Stimulated activated CD4-positive, alpha-beta T cell treated with anti-CD3 and anti-CD28 coated beads, Interleukin-2, amount 100 ng/mL, for 24 hours (primary cell): ENCODE measurements at places on chromosomes 2 and 18.

DNA sequence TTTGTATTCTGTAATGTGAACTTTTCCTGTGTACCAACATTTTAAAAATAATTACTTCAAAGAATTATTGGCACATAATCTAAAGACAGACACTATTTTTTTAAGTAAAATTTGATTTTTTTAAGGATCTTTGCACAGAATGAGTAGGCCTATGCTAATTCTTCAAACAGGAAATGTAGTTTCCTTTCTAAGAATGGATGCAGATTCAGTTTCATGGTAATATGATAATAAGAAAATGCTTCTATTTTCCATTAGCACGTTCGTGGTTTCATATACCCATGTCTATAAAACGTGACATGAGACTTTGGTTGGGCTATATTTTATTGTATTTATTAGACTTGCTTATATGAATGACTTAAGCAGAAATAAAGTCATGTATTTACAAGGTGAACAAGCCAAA lies 191.8 kb upstream of the RBBP8 start:
- DNase-seq = no peak

GRCh38 chr2:31483246-31483645 lies 68.7 kb upstream of the XDH start:
- no peak for DNase-seq

GRCh38 chr18:74836296-74837139 lies 238.8 kb downstream of the ZNF407 start:
- DNase-seq = no peak

GRCh38 chr2:230205721-230206120 lies 14.1 kb downstream of the SP110 start:
- DNase-seq = no peak

GRCh38 chr2:37892436-37893114 lies 32.5 kb upstream of the RMDN2 start:
- no peak for DNase-seq

- DNase-seq = no peak
These were observed 104.0 kb downstream of the SMAD2 start for GRCh38 chr18:47826157-47827074.

DNA sequence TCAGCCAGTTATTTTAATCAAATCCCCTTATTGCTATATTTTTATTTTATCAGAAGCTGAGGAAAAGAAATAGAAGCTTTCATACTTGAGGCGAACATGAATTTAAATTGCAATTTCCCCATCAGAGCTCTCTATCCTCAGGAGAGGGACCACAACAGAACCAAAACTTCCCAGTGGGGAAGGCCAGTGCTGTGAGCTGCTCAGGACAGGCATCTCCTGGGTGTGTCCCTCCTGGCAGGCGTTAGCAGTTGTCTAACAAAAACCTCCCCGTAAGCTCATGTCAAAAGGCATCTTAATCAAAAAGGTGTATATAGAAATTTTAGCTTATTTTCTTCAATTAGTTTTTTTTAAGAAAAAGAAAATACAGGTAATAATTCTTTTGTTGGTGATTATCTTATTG lies 93.0 kb downstream of the PID1 start:
- no peak for DNase-seq

- DNase-seq = no peak
These were observed 596.9 kb downstream of the DCC start for GRCh38 chr18:52936931-52937330.

GRCh38 chr2:182377467-182377866 lies 49.4 kb downstream of the PDE1A start:
- no peak for DNase-seq

- DNase-seq = no peak
These were observed at the start of gene TMEM37 for GRCh38 chr2:119431155-119431975. TSS of gene TMEM37 (plus strand) at chr2:119431854. CDS start at chr2:119431904, 50 bp downstream.

- no peak for DNase-seq
These were observed 6.8 kb downstream of the AGXT start for GRCh38 chr2:240875228-240876034.

- no peak for DNase-seq
These were observed 71.2 kb upstream of the STPG4 start for GRCh38 chr2:47226132-47226922.

DNA sequence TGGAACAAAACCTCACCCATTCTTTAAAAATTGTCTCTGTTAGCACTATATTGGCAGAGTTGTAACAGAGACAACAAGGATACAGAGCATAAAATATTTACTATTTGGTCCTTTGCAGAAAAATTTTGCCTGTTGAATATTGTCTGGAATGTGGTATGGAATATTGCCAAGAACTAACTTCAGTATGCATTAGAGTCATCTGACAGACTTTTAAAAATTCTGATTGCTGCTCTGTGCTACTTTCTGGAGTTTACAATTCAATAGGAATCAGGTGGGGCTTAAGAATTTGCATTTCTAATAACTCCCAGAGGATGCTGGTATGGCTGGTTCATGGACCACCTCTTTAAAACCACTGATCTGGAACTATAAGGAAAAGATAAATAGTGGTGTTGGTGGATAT lies 32.8 kb upstream of the NYAP2 start:
- no peak for DNase-seq

- DNase-seq = no peak
These were observed 938.1 kb downstream of the CPS1 start for GRCh38 chr2:211494536-211494935.

DNA sequence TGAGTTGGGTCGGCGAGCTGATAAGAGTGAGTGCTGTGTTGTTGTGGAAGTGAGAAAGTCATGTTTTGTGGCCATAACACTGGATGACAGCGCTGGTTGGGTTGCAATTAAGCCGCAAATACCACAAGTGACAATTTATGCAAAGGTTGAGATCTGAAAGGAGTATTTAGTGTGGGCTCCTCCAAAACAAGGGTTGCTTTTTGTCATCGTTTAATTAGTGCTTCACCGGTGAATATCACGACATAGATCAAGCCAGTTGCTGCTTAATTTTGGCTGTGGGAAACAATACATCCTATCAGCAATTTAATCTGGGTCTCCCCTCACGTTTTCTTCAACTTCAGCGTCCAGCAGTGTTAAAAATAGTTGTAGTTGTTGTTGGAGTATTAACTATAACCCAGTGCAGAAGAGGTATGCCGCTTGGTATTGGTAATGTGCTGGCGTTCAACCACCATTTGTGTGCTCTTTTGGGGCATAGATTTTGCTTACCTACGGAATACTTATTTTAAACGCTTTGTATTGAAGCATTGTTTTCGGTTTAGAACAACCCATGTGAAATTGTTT lies 662 bp downstream of the ACVR2A start:
- DNase-seq = peak; percentile 41

GRCh38 chr2:241315879-241316631 lies at the start of gene SEPTIN2:
TSS of gene SEPTIN2 (plus strand) at chr2:241315925. CDS start at chr2:241324233, 8,308 bp downstream.
- peak; percentile 79 for DNase-seq

DNA sequence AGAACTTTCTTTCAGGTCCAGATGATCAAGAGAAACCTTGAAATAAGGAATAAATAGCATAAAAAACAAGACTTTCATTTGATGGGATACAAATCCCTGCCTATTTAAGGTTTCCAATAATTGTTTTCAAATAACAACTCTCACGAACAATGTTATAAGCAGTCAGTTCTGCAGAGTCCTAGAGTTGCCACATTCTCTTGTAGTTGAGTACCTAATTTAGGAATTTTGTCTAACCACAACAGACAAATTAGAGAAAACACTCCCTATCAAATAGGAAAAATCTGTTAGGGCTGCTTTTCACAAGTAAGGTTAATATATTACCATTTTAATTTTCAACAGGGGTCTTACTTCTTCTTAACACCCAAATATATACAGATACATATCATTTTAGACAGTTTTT lies 130.1 kb upstream of the CDH20 start:
- no peak for DNase-seq

DNA sequence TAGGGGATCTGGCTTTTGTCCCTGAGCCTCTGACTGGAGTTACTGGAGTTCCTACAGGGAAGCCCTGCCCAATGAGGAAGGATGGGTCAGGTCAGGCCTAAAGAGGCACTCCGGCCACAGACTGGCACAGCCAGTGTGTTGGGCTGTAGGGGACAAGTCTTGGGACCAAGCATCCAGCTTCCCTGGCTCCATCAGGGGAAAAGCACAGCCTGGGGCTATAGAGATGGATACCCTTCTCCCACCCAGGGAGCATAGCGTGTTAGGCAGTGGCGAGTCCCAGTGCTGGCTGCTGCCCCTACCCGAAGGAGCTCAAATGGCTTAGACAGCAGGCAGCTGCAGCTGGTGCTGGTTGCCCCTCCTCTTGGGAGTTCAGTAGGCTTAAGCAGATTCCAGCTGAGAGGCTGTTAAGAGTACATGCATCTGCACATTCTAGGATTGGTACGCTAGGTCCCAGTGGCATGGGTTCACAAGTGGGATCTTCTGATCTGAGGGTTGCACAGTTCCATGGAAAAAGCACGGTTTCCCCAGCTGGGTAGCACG lies 111.4 kb downstream of the DCDC2C start:
- no peak for DNase-seq

DNA sequence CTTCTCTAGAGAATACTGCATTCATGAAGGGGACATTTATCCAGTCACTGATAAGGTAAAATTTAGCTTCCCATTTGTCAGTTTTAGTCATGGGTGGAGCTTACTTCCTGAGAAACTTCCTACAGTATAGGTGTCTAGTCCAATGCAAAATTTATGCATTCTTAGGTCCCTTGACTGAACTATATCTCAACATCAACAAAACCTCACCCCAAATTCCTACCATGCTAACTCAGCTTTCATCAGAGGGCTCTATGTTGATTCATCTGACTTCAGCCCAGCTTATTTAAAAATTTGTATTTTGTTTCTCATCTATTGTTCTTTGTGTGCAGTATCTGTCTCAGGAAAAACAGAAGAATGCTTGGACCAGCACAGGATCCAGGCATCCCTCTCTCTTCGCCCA lies 296.4 kb upstream of the ACVR2A start:
- DNase-seq = no peak

- no peak for DNase-seq
These were observed 9.4 kb upstream of the RAPGEF4 start for GRCh38 chr2:172726172-172726735.

- no peak for DNase-seq
These were observed 121.0 kb downstream of the SPOPL start for GRCh38 chr2:138622613-138623012.

DNA sequence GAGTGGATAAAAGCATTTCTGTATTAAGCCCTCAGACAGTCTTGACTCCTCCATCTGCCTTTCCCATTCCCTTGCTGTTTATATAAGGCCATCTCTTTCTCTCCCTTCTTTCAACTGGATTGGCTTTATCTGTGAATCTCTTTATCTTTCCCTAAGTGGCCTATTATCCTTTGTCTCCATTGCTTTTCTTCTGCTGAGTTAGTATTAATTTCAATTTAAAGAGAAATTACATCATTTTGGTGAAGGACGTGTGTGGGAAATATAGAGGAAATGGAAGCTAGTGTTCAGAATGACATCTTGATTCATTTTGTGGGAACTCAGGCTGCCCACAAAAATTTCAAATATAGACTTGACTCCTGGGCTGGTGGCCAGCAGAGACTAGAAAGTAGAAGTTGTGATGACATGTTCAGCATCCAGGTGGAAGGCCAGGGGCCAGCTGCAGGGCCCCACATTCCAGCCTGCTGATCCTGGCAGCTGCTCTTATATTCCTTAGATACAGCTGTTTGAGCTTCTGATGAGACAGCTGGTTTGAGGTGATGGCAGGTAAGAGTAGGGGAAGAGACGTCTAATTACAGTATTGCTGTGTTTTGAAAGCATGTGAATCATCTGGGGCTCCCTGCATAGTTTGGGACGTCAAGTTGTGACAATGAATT lies 52.3 kb downstream of the DIS3L2 start:
- DNase-seq = no peak

GRCh38 chr2:4973354-4973753 lies 718.8 kb upstream of the SOX11 start:
- DNase-seq = no peak

DNA sequence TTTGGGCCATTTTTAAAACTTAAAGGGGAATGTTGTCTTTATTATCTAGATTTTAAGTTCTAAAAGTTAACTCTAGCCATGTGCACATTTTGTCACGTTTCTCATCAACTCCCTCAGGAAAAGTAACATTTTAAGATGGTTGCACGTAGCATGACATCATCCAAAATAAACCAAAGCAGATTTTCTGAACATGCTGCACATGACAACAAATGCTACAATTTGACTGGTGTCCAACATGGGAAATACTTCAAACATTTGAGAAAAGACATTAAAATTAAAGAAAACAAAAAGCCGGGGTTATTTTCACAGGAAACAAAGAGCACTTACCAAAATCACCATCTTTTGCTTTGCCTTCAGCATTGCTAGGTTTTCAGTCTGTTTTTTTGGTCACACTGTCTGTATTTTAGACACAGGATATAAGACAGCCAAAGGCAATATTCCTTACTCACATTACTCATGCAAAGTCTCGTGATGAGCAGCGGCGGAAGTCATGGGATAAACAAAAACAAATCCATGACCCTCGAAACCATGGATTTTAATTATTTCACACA lies 51.3 kb upstream of the RND3 start:
- DNase-seq = no peak

- DNase-seq = peak; percentile 78
These were observed 86.8 kb upstream of the DNER start for GRCh38 chr2:229800997-229801754.

- no peak for DNase-seq
These were observed 40.3 kb downstream of the CYB5A start for GRCh38 chr18:74251297-74252038.

- DNase-seq = no peak
These were observed 36.5 kb downstream of the CAB39 start for GRCh38 chr2:230749111-230749510.

- DNase-seq = no peak
These were observed 18.1 kb upstream of the GCFC2 start for GRCh38 chr2:75728614-75729419.

DNA sequence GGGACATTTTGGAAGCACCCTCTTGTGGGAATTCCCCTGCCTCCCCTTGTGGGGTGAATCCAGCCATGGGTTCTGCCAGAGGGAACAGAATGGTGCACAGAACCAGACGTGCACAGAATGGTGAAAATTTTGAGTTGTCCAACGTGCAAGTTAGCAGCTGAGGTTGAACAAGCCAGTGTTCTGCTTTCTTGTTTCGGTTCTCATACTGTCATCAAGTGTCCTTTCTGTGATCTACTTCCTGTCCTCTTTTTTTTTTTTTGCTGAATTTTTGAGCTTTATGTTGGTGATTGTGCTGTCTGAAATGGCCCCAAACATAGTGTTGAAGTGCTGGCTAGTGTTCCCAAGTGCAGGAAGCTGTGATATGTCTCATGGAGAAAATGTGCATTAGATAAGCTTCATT lies 21.5 kb upstream of the REEP1 start:
- DNase-seq = no peak

- DNase-seq = no peak
These were observed 37.3 kb downstream of the CFAP36 start for GRCh38 chr2:55556809-55557208.

DNA sequence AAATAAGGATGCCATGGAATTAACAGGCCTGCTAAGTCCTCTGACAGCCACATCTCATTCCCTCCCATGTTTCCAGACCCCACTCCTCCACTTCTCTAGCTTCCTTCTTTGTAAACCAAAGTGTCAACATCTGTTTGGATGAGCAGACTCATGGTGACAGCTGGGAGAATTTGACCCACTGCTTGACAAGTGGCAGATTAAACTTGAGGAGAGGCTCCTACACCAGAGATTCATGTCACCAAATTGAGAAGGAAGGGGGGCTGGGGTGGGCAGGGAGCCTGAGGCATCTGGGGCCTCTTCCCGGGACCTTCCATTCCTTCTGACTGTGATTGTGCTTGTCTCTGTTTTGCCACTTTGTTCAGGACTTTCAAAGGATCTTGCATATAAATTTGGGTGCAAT lies 41.0 kb upstream of the IGFBP5 start:
- DNase-seq = no peak

- DNase-seq = no peak
These were observed 132.5 kb downstream of the SPHKAP start for GRCh38 chr2:228048838-228049490.
